ENCODE measurements at places on chromosomes 16 and 17. TPM values are rescaled to one million over a fixed set of nuclear protein-coding genes. Genes with fewer than 3 reads are reported as not detected.

- no peak for DNase-seq
Measured at GRCh38 chr17:32875230-32875917, 1.6 kb downstream of the MYO1D start.

- DNase-seq: no peak
Measured at GRCh38 chr17:411421-412120, 59.0 kb upstream of the RPH3AL start.

- no peak for DNase-seq
Measured at GRCh38 chr16:27465483-27465879, 63.5 kb downstream of the IL21R start.

GRCh38 chr16:22670044-22670536, 143.9 kb upstream of the HS3ST2 start:
- peak; percentile 35 for DNase-seq

GRCh38 chr17:43365356-43365755, 33.4 kb upstream of the ARL4D start:
- no peak for DNase-seq

Gene ABCC3
- 13.3 TPM for total RNA-seq

DNA sequence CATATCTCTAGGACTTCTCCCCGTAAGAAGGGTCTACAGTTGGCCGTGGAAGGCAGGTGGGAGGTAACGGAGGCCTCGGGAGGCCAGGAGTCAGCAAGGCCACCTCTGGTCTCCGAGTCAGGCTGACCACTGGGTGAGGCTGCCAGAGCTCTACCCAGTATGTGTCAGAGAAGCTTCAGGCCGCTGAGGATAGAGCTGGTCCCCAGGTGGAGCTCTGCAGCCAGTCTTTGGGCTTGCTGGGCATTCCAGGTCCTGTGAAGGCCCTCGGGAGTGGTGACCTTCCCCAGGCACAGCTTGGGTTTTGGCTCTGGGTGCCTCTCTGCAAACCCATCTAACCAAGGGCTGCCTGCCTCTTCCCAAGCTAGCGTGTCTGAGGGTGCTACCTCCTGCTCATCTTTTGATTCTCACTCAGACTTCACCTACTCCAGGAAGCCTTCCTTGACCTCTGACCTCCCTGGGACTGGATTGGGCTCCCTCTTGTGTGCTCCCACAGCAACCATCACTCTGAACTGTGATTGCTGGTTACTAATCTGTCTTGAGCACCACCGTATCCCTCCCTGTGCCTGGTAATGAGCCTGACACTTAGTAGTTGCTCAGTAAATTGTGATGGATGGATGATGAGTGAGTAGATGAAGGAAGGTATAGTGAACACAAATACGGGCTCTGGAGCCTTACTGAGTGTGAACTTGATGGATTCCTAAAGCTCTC, 22.3 kb downstream of the RHBDL3 start:
- no peak for DNase-seq

Gene CCL7
- total RNA-seq: 0.17 TPM

DNA sequence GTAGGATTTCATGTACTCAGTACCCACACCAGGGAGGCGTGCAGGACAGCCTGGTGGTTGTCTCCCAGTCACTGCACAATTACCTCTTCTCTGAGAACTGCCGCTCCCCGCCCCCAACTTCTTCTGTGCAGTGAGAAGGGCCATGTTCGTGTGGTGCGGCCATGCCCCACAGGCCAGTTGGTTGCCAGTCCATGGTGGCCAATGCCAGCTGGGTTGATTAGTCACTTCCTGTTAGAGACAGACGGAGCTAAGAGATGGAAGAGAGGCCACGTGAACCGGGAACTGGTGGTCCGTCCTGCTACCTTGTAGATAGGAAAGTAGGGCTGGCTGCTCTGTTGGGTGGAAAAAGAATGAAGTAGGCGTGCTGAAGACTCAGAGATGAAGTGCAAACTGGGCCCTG, 206.5 kb downstream of the ABCC12 start:
- DNase-seq: peak; percentile 32

GRCh38 chr17:67773246-67773645, 52.1 kb upstream of the BPTF start:
- no peak for DNase-seq

GRCh38 chr17:63262751-63263476, 183.2 kb downstream of the CYB561 start:
- no peak for DNase-seq

Gene GGT6
- total RNA-seq: not detected

Gene PLD6
- total RNA-seq: not detected

Gene TBC1D3G
- total RNA-seq: not detected

- DNase-seq: no peak
Measured at GRCh38 chr17:43707184-43707583, 45.5 kb upstream of the MEOX1 start.

Gene ERI2
- total RNA-seq: 14.0 TPM

Measured in M059J (cell line).